Stimulated activated CD4-positive, alpha-beta T cell treated with anti-CD3 and anti-CD28 coated beads, Interleukin-15, amount 100 ng/mL, for 24 hours (primary cell): ENCODE measurements at places on chromosomes 6 and 20.

DNA sequence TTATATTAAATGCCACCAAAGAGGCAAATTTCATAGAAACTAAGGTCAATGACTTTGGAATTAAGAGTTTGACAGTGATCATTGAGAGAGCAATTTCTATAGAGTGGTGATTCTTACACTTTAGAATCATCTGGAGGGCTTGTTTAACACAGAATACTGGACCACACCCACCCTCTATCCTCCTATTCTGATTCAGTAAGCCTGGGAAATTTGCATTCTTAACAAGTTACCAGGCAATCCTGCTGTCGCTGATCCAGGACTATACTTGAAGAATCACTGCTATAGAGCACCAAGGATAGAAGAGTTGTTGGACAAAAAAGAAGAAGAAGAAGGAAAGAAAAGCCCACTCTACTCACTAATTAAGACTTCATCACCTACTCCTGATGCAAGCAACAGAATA, 21.3 kb upstream of the TBX18 start:
- DNase-seq, result no peak

GRCh38 chr20:64245746-64246595, 9.6 kb upstream of the PCMTD2 start:
- DNase-seq, result no peak

DNA sequence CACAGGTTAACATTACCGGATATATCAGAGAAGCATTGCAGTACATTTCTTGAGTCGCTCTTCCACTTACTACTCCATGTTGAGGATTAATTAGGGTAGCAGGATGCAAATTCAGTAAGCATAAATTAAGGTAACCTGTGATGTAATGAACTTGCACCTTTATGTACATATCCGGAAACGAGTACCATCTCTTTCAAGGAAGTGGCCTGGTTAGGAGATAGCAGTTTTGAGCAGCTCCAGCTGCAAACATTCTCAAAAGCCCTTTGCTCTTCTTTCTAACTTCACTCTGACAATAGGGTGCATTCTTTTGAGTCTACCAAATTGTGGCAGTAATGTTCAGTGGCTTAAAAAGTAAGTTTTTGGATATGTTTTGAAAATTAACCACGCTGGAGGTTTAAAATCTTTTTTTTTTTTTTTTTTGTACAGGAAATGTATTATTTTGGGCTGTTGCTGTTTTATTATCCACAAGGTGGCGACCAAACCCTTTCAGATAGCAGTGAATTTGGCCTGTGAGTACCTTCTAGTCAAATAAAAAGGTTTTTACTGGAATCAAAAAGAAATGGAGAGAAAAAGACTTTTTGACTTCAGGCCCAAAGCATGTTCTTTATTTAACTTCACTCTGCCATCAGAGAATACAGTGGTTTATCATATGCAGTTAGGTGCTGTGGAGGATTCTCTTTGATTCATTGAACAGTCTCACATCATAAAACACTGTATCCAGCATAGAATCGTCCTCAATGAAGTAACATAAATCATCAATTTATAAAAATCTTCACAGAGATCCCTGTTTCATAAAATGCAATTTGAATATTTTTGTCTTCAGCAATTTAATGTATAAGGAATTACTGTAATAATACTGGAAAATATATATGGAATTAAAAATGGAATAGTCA, 8.9 kb downstream of the FAM217B start:
- DNase-seq, result no peak

- DNase-seq, result no peak
These were observed 159.8 kb upstream of the CDH4 start for GRCh38 chr20:61092251-61092650.

GRCh38 chr6:96521306-96521643, 331 bp upstream of the UFL1 start:
- no peak for DNase-seq

DNA sequence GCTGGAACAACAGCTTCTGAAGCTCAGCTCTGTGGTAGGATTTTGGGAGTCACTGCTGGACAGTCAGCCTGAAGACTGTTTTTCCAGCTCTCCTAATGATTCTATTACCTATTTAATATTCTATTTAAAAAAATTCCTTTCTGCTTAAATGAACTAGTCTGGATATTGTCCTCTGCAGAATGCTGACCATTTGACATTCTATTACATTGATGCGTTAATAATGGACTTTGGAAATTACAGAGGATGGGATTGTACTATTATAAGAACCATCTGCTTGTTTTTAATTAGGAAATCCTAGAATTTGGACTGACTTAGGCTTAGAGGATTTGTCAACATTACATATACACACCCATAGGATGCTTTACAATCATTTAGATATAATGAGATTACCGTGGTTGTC, 19.7 kb downstream of the LRP11 start:
- DNase-seq, result no peak
